ENCODE measurements at places on chromosomes 12 and 14.

DNA sequence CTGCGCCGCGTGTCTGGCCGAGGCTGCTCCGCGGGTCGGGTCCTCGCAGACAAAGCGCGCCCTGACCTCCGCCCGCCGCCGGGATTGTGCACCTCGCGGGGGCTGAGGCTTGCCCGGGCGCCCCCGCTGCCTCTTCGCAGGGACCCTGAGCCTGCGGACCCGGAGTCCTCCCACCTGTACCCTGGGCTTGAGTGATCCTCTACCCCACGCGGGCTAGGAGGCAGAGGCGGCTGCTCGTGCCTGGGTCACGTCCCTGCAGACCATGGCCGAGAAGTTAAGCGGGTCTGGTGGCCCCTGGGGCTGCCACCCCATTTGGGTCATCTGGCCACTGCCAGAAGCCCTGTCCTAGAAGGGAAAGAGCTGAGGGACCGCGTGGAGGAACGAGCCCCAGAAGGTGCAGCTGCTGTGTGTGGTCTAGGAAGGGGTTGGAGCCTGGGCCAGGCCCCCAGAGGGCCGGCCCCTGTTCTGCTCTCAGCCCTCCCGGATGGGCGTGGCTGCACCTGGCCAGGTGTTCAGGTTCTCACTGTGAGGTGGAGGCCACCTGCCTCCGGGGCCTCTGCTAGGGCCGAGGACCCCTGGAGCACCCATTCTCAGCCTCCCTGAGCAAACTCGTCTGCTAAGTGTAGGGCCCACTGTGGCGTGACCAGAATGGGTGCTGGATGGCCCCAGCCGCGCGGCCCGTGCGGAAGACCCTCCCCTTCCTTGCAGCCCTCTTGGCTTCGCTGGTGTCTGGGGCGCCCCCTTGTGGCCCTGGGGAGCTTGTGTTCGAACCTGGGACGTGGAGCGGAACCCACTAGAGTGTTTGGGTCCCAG is 49.6 kb downstream of the LRCOL1 start:
- peak; percentile 73 for DNase-seq

DNA sequence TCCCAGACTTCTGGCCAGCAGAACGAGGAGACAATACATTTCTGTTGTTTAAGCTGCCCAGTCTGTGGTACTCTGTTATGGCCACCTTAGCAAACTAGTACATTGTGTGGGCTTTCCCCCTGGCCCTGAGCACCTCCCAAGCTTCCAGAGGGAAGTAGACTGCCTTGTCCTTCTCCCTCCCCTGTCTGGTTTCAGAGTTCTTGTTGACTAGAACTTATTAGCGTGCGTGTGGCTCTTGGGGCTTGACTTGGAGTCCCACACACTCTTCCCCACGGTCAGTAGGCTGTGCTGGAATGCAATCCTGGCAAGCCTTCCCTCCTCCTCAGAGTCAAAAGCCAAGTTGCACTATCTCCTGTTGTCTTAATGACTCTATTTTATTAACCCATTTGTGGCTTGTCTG is 27.7 kb downstream of the FBLN5 start:
- no peak for DNase-seq

GRCh38 chr12:97394657-97395056 is 67.9 kb upstream of the RMST start:
- DNase-seq = no peak

- no peak for DNase-seq
Measured at GRCh38 chr12:115636546-115636945, 640.9 kb downstream of the MED13L start.

GRCh38 chr12:75345531-75345930 is 11.1 kb downstream of the GLIPR1L1 start:
- DNase-seq = no peak

- DNase-seq = no peak
Measured at GRCh38 chr12:2009623-2010022, 5.4 kb upstream of the DCP1B start.

GRCh38 chr12:95882080-95882479 is 23.3 kb downstream of the SNRPF start:
- no peak for DNase-seq

- no peak for DNase-seq
Measured at GRCh38 chr12:42126963-42127362, 17.7 kb downstream of the GXYLT1 start.

- no peak for DNase-seq
Measured at GRCh38 chr14:100905166-100905565, 1.6 kb upstream of the RTL1 start.

GRCh38 chr14:55302367-55303124 is 31.3 kb downstream of the FBXO34 start:
- DNase-seq = no peak

DNA sequence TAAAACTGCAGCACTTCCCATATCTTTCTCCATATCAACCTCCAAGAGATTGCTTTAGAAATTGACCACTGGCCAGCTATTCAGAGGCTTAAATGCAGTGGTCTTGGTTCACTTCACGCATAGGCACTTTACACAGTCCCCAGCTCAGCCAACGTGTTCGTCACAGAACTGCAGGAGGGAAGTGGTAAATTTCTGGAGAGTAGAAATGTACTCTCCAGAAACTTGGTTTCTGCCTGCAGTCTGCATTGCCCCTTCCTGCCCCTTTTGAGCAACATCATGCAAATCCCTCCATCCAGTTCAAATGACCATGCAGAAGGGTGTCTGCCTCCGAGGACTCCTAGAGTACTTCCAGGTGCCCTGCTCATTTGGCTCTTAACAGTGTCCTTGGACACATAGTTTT is 42.7 kb upstream of the NEDD1 start:
- no peak for DNase-seq

DNA sequence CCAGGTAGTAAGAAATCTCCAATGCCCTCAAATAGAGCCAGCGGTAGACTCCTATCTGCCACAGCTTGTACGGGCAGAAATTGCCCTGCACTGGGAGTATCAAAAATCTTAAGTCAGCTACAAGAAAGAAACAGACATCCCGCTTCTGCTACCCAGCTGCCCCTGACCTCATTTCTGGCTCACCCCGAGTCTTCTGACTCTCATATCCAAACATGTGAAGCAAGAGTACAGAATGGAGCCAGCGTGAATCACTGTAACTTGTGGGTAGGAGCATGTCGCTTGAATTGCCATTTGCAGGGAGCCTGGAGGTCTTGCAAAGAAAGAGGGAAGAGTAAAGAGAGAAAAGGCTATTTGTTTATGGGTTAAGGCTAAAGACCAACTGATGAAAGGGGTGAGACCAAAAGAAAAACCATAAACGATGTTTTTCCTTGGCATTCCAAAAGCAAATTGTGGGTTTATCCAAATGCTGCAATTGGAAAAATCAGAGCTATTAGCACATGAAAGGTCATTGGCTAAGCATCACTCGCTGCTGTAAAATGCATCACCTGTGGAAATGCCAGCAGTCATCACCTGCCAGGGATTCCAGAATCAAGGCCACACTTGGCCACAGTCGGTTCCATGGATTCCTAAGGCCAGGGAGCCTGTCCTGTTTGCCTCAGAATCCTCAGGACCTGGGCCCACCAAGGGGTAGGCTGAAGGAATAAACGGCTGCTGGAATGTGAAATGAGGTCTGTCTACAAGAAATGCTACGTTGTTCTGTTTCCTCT is 86.6 kb downstream of the FOXN3 start:
- DNase-seq = no peak

DNA sequence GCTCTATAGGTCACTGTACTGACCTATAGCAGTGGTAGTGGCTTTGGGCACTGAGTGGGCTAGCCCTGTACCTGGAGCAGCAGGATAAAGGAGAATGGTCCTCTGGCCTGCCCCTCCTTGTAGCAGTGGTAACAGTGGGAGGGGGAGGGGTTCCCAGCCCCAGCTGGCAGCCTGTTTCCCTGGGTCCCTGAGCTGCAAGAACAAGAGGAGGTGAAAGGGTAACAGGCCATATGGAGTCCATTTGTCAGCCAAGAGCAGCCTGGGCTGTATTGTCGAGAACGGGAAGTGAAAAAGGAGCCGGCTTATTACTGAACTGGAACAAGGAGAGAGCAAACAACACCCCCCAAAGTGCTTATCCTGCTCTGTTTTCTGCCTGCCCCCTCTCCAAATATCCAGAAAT is 73.8 kb upstream of the SRSF5 start:
- DNase-seq = no peak

GRCh38 chr12:89278862-89279261 is 73.4 kb downstream of the DUSP6 start:
- no peak for DNase-seq

DNA sequence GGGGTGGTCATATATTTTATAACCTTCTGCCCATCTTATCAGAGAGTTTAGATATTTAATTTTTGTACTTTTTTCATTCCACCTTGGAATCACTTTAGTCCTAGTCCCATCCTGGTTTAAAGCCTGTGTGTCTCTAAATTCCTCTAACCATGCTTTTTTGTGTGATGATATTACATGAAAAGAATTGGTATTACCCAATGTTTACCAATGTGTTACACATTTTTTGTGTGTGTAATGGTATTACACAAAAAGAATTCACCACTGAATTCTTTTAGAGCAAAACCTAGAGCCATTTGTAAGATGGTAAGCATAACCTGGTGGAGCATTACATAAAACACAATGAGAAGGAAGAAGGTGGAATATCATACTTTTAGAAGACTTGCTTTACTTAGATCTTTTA is 77.5 kb downstream of the FAR2 start:
- DNase-seq = no peak

DNA sequence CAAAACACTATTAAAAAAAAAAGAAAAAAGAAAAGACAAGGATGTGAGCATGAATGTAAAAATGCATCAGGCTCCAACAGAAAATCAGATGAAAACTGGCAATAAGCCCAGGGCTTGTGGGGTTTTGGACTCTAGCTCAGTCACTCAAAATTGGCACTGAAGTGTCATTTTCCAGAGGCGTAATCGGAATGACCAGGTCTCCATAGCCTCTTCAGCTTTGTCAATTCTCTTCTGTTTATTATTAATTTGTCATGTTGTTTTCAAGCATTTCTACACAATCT is 137.2 kb upstream of the TRHDE start:
- no peak for DNase-seq

DNA sequence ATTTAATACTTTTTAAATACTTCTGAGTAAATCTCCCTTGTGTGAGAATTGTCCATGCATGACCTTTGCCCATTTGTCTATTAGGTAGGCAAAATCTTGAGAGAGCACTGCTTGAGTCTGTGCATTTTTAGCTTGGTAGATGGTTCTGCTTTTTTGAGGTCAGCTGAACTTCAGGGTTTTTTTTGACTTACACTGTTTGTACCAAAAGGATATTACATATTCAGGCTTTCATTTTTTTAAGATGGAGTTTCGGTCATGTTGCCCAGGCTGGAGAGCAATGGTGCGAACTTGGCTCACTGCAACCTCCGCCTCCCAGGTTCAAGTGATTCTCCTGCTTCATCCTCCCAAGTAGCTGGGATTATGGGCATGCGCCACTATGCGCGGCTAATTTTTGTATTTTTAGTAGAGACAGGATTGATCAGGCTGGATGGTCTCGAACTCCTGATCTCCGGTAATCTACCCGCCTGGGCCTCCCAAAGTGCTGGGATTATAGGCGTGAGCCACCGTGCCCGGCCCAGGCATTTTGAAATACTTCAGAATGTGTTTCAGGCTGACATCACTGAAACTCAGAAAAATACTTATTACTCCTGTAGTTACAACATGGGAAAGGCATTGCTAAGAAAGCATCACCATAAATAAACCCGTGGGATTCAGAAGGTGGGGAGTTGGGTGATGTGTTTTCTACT is 11.1 kb downstream of the RASSF3 start:
- DNase-seq = no peak

GRCh38 chr12:76964784-76965571 is 86.2 kb upstream of the CSRP2 start:
- DNase-seq = no peak

GRCh38 chr12:45989287-45989686 is 1.1 kb downstream of the SCAF11 start:
- no peak for DNase-seq

- no peak for DNase-seq
Measured at GRCh38 chr12:2287589-2287988, 234.8 kb downstream of the CACNA1C start.

DNA sequence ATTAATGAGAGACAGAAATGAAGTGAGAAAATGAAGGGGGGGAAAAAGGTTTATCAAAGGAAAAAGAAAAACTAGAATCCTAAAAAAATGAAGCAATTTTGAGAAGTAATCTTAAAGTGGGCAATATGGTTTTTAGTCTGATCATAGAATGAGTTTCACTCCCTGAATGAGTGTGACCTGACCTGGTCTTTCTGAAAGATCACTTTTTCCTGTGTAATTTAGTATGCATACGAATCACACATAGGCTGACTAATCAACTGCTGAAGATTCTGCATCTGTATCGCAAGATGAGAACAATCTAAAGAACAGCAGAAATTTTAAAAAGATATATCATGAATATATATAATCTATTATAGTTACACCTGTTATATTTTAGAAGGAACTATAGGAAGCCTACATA is 11.3 kb downstream of the GNPTAB start:
- DNase-seq = no peak
